Stimulated activated CD8-positive, alpha-beta memory T cell treated with anti-CD3 and anti-CD28 coated beads, Interleukin-4, amount 100 ng/mL, for 48 hours (primary cell): ENCODE measurements at places on chromosomes 2 and 18.

GRCh38 chr2:145743011-145743410 lies 1223.1 kb upstream of the ZEB2 start:
- DNase-seq, result no peak

GRCh38 chr2:18425210-18425703 lies 135.2 kb downstream of the RDH14 start:
- DNase-seq, result no peak

DNA sequence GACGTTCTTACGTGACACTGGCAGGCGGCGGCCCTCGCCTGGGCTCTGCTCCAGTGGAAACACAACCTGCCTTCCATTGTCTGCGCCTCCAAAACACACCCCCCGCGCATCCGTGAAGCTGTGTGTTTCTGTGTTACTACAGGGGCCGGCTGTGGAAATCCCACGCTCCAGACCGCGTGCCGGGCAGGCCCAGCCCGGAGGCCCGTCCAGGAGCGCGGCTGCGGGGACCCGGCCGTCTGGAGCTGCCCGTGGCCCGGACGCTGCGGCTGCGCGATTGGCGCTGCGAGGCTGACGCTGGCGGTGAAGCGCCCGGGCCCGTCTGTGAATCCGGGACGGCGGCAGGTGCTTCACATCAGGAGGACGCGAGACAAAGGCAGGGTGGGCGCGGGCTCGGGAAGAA lies 670.3 kb upstream of the SALL3 start:
- no peak for DNase-seq

GRCh38 chr2:26462511-26463243 lies 15.2 kb downstream of the OTOF start:
- DNase-seq, result peak; percentile 34

GRCh38 chr18:63844254-63844653 lies 43.3 kb upstream of the SERPINB2 start:
- no peak for DNase-seq

DNA sequence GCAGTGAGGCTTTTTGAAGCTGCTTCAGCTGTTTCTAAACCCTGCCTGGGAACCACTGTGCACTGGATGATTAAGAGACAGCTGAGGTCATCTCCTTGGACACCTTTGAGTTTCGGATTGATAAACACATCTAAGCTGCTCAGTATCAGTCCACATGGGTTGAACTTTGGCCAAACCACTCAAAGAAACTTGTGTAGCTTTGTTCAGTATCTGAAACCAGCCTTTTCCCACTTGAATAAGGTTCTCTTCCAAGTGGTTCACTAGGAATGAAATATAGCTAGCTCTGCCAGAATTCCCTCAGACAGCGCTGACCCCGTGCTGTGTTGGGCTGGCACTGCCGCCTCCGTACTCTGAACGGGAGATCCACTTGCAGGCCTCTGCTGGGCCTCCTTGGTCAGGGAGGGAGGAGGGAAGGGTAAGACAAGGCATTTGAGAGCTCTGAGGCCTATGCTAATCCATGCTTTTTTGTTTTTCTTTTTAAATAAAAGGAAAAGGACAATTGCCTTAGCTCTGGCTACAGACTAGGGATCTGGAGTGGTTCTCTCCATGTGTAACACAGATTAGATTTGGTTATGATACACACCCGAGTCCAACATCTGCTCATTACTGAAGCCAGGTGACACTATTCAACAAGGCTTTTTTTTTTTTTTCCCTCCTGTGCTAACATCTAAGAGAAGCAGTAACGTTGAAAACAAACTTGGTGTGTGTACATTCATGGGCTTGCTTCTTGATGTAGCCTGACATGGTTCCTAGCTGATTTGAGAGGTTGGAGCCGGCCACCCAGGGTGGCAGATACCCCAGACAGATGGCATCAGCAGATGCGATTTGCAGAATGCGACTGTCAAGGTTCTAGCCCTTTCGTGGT lies 67.7 kb downstream of the NCK2 start:
- no peak for DNase-seq

DNA sequence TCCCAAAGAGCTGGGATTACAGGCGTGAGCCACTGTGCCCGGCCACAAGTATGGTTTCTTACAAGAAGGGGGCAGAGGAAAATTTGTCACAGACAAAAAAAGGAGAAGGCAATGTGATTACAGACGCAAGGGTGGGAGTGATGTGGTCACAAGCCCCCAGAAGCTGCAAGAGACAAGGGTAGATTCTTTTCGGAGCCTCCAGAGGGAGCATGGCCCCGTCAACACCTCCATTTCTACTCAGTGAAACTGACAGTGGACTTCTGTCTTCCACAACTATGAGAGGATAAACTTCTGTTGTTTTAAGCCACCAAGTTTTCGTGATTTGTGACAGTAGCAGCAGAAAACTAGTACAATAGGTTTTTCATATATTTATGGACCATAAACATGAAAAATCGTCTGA lies 2.1 kb upstream of the TCF7L1 start:
- DNase-seq, result no peak

DNA sequence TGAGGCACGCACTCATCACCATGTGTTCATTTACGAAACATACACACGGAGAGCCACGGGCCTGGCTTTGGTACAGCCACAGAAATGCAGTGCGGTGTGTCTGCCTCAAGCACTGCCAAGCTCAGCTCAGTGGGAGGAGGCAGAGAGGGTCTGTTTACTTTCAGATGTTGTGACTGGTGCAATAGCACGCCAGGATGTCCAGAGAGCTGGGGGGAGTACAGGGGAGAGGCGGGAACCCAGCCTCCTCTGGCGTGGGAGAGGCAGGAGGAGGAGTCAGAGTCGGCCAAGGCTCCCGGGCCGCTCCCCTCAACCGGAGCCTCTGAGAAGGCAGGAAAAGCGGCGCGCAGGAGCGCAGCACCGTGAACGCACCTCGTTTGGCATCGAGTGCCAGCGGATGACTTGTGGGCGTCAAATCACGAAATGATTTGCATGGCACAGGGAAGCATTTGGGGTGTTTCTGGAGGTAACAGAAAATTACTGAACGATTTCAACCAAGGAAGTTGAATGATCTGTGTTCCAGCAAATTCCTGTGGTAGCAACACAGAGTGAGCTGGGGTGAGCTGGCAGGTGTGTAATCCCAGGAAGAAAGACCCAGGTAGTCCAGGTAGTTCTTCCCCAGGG lies 143.0 kb downstream of the ZNF516 start:
- DNase-seq, result no peak

GRCh38 chr2:227846831-227847230 lies 24.6 kb upstream of the DAW1 start:
- no peak for DNase-seq

- no peak for DNase-seq
These were observed 98.2 kb downstream of the BABAM2 start for GRCh38 chr2:27988718-27989117.

- DNase-seq, result no peak
These were observed 673.8 kb downstream of the ARHGAP15 start for GRCh38 chr2:143802871-143803650.

DNA sequence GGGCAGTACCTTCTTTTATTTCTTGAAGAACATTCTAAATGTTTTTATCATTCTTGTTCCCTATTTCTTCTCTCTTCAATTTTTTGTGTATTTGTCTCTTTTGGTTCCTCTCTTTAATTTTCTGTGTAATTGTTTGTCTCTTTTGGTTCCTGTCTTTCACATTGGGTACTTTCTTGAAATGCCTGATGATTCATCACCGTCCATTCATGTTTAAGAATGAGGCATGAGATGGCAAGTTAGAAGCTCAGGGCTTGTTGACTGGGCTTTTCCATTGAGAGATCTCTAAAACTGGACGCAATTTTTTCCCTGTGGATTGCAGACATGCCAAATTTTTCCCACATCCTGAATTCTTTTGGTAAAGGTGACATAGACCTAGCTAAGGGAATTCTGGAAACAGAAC lies 33.7 kb upstream of the IL1R2 start:
- no peak for DNase-seq

GRCh38 chr2:123051136-123051535 lies 974.0 kb upstream of the CNTNAP5 start:
- DNase-seq, result no peak

- DNase-seq, result no peak
These were observed 26.7 kb upstream of the NPAS2 start for GRCh38 chr2:100793220-100793619.

- DNase-seq, result no peak
These were observed 68.2 kb downstream of the OTX1 start for GRCh38 chr2:63118821-63119220.
